ENCODE measurements at places on chromosomes 2 and 18.

DNA sequence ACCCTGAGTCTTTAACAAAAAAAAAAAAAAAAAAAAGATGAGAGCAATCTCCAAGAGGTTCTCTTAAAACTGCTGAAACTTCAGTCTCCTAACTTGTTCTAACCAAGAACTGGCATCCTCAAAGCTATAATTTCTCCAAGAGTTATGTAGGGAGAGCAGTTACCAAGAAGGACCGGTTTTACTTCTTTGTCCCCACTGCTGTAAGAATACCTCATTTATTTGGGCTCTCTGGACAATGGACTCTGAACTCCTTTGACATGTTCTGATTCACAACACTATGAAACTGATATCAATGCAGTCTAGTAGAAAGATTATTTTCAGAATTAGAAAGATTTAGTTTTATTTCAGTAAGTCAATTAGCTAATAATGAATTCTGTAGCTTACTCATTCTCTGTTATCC is 84.5 kb upstream of the DTNB start:
- DNase-seq = no peak

GRCh38 chr2:1685078-1685956 is 59.0 kb downstream of the PXDN start:
- no peak for DNase-seq

- DNase-seq = no peak
Observed at GRCh38 chr2:63034526-63034925, 16.1 kb upstream of the OTX1 start.

- no peak for DNase-seq
Observed at GRCh38 chr2:78202366-78202765, 680.2 kb upstream of the LRRTM4 start.

- DNase-seq = no peak
Observed at GRCh38 chr2:28414583-28414982, 21.9 kb downstream of the FOSL2 start.

DNA sequence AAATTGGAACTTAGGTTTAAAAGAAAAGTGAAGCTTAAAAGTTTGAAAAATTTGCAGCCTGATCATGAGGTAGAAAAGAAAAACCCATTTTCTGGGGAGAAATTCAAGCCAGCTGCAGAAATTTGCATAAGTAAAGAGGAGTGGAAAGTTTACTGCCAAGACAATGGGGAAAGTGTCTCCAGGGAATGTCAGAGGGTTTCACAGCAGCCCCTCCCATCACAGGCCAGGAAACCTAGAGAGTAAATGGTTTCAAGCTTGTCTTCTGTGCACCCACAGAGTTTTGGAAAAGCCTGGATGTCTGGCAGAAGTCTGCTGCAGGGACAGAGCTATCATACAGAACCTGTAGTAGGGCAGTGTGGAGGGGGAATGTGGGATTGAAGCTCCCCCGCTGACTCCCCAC is 254.0 kb upstream of the FSIP2 start:
- DNase-seq = no peak

DNA sequence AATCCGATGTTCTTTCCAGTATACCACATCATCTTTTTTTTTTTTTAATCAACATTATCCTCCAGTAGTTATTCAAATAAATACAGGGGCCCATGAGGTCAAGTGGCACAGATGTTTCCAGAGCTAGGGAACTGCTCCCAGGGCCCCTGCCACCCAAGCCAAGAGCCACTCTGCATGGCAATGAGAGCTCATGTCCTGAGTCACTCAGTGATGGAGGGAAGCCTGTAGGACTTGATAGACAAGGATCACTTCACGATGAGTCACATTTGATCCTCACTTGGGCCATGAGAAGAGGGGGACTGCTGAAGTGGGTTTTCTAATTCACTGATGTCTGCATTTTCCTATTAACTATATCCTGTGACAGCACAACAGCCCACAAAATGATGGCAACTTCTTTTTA is 127.0 kb upstream of the PKDCC start:
- DNase-seq = no peak

GRCh38 chr2:173251225-173251624 is 103.4 kb upstream of the CDCA7 start:
- no peak for DNase-seq

DNA sequence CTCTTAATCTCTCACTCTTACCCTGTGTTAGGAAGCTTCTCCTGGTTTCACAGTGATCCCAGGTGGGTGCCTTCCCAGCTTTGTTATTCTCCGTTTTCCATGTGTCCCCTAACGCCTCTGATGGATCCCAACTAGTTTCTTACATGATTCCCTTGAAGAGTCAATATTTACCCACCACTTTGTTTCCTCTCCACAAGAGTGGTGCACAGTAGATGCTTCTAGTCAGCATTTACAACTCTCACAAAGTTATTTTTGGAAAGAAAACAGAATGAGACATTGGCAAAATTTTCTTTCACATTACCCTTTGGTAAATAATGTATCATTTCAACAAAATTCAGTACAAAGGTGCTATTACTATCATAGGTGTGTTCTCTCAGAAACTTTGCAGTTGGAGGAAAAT is 1611.1 kb upstream of the ZEB2 start:
- no peak for DNase-seq

DNA sequence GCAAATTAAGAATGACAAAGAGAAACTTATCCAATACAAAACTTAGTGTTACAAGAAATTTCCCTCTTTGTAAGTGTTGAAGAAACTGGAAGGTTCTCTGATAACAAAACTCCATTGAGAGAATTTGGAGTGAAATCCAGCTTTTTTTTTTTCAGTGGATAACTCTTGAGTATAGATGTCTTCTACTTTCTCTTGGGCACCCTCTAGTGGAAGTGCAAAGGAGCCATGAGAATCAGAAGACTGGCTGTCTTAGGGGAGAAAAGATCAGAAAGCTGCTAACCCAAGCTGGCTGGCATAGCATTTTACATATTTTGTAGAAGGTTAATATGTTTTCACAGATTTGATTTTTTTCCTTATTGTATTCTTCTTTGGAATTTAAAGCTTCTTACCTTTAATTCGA is 138.8 kb upstream of the SATB2 start:
- no peak for DNase-seq

DNA sequence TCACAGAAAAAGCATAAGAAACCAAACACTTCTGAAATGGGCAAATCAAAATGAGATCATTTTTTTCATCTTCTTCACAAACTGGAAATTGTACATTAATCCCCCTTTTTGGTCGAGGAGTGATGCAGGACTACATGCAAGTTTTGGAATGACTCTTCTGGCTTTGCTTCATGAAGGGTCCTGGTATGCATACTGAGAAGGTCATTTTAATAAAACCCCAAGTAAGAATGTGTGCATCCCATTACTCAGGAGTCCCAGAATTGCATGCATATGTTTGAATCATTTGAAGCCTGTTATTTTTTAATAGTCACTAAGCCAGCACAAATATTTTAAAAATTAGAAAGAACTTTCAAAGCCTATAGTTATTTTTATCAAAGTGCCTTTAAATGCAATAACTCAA is 16.7 kb upstream of the EHBP1 start:
- DNase-seq = no peak

DNA sequence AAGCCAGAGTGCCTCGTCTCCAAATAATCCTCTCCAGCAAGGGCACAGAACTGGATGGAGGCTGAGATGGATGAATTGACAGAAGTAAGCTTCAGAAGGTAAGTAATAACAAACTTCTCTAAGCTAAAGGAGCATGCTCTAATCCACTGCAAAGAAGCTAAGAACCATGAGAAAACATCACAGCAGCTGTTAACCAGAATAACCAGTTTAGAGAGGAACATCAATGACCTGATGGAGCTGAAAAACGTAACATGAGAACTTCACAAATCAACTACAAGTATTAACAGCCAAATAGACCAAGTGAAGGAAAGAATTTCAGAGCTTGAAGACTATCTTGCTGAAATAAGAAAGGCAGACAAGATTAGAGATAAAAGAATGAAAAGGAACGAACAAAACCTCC is 32.3 kb downstream of the WDPCP start:
- DNase-seq = no peak

DNA sequence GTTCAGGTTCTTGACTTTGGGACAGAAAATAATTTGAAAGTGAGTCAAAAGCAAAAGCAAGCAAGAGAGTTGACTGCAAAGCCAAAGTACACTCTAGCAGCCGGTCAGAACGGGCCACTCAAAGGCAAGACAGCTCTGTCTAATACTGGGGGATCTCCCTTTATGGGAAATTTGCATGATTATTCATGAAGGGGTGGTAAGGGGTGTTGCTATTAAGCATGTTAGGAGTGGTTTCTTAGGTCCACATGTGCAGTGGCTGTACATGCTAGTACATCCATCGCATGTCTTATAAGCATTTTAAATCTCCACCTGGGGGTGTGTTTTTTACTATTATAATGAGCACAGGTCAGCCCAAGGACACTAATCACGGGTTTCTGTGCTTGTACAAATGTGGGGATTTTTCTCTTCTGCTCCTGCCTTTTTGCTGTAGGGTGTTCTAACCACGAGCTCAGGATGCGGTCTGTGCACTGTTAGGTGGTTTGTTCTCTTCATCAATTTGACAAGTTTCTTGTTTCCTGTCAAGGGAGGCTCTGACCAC is 60.2 kb upstream of the SPP2 start:
- DNase-seq = peak; percentile 18

DNA sequence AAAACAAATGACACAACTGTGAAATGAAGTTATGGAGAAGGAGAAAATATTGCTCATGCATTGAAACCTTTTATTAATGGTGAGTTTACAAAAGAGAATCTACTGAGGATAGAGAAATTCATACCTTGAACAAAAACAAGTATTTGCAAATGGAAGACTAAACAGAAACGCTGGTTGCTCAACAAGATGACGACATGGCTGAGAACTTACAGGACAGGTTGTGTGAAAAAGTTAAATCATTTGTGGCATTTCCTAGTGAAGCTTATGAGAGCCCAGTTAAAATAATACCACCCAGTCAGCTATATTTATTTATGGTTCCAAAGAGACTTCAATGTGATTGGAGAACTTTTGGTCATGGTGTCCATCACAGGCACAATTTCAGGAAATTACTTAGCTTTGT is 148.6 kb upstream of the PKDCC start:
- DNase-seq = no peak

- DNase-seq = no peak
Observed at GRCh38 chr2:25259737-25260124, 82.0 kb downstream of the DNMT3A start.

DNA sequence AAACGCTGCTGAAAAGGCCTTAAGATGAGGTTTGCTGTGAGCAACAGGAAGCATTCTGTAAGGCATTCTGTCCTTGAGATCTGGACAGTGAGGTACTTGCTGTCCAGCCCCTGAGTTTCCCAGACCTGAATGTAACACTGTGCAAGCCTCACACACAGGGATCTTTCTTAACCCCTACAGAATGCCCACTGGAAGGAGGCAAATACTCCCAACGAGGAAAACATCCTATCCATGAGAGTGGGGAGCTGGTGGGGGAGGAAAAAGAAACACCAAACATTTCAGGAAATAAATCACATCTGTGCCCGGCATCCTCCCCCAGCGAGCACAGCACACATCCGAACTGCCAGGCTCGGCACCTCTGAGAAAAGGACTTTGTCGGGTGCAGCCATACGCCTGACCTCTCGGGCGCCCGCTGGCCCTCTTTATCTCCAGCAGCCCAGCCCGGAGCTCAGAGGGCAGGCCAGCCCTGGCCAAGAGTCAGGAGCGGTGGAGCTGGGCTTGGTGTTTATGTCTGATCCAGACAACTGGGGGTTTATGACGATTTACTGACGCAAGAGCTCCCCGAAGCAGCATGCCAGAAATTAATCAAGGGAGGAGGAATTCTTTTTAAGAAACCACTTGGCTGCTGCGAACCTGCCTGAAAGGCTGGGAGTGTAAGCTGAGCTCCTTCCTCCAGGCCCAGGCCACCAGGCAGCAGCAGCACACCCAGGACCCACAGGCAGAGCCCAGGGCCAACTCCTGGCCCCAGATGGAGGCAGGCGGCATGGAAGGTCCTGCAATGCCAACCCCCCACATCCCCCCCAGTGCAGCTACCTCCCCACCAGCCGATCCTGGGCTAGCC is 72.2 kb downstream of the HDAC4 start:
- no peak for DNase-seq

DNA sequence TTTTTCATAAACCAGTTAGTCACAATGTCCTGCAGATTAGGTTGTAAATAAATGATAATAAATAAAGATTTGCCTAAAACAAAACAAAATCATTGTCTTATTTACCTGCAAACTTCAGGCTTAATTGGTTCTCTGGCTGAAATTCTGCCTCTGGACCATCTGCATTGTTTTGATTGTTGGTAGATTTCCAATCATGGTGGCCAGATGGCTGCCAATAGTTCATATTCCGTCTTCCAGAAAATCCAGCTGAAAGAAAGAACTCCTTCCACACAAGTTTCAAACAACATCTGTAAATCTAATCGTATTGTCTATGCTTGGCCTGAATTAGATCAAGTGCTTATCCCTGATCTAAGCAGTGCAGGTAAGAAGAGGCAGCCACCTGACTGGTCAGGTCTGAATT is 771.1 kb upstream of the ZEB2 start:
- DNase-seq = no peak

DNA sequence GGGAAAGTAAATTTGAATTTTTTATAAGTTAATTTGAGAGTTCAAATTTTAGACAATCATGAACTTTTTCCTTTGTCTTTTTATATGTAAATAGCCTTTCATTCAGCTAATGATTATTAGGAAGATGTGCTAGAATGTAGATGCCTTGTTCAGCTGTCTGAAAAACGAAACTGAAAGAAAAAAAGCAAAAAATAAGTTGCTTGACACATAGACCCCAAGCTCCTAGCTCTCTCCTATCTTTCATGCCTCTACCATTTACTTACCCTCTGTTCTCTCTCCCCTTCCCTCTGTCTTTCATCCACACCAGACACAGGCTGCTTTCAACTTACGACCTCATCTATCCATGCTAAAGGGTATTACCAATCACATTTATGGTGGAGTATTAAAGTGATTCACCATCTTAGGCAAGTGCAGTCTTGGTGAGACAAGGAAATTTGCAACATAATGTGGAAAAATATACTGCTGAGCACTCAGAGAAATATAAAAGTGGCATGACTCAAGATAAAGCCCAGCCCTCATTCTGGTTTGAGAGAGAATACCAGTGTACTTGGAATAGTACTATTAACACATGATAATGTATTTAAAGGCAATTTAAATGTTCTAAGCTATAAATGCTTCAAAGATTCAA is 425.6 kb downstream of the SUCLG1 start:
- DNase-seq = no peak

GRCh38 chr18:24674200-24674599 is 213.8 kb downstream of the HRH4 start:
- DNase-seq = no peak

DNA sequence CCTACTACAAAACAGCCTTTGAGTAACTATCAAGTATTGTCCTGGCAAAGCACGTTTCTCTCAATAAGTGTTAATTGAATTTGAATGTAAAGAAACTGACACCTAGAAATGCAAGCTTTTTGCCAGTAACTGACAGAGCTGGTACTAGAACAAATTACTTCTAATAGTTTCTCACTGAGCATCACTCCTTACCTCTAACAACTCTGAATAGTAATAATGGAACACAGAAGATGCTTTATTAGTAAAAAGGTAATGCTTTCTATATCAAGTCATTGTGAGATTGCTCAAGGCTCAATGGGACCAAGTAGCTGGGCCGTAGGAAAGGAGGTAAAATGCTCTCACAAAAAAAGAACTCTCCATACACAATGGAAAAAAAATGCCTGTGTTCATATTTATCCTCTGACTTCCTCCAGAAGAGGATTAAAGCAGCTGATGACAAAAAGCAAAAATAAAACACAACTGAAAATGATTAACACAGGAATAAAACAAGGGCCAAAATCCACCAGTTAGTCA is 11.8 kb downstream of the RASGRP3 start:
- DNase-seq = no peak
